NCI-H1436 (cell line): ENCODE measurements at places on chromosomes 7 and 10.

DNA sequence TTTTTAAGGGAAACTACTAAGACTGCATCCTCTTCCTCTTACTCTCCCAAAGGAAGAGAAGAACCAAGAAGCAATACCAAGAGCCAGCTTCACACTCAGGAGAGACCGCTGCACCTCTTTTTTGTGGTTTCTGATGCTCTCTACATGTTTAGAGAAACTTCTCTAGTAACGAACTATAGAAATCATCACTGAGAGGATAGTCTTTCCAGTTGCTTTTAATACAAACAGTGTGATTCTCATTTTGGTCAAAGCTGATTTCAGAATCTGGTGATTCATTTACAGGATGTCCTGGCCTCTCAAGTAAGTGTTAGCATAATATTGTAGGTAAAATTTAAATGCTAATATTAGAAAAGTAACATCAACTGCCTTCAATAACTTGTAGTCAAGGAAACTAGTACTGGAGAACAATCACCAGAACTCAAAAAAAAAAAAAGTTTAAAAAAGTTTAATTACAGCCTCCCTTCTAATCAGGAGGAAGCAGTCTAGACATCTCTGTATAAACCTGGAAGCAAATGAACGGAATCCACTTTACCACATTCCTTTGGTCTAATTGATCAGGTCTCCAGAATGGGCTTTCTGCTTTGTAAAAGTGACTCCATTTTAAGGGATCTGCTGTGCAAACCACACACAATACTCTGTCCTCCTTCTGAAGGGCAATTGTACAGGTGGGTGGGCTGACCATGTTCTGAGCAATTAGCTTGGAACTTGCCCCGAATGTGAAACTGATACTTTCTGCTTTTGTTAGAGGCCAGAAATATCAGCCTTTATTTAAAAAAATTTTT, 3.0 kb downstream of the LAMB1 start:
- DNase-seq = no peak

DNA sequence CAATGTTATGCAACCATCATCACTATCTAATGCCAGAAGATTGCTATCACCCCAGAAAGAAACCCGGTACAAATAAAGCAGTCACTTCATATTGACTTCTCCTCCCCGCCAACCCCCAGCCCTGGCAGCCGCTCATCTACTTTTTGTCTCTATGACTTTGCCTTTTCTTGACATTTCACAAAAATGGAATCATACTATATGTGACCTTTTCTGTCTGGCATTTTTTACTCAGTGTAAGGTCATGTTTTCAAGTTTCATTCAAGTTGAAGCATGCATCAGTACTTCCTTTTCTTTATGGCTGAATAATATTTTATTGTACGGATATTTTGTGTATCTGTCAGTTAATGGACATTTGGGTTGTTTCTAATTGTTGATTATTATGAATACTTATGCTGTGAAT, 28.1 kb downstream of the FHIP2A start:
- no peak for DNase-seq

GRCh38 chr10:69577268-69578232, 4.3 kb upstream of the NEUROG3 start:
- DNase-seq = no peak

DNA sequence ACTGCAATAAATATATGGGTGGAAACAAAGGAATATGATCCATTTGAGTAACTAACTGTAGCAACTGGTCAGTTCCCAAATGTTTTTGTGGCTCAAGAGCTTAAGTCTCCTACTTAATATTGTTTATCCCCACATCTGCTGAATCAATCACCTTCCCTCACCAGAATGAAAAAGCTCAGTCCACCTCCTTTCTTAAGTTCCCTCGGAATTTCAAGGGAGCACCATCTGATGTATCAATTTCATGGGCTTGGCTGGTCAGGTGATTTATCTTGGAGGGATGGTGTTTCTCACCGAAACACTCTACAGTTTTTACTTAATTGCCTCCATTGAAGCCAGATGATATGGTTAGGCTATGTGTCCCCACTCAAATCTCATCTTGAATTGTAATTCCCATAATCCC, 176.6 kb downstream of the SEMA3E start:
- DNase-seq = no peak

DNA sequence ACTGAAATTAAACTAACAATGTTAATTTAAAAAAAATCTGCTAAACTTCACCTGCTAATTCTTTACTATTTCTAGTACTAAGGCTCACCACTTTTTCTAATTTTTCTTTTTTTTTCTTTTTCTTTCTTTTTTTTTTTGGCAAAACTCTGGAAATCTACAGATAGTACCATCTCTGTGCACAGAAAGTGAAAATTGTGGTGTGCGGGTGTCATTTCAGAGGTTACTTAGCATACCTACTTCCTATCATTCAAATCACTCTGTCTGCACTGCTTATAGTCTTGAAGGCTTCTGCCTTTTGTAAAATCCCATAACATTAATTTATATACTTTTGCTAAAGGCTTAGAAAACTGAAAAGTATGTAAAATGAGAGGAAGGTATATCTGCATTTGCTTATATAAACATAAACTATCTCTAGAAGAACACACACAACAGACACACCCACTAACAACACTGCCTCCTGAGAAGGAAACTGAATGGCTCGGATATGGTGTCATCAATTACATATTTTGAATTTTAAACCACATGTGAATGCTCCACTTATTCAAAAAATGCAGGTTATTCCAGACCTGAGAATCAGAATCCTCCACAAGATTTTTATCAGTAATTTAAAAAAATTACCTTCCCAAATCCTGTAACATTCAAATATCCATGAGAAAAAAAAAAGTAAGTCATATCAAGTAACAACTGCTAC, 229.5 kb downstream of the PARD3 start:
- no peak for DNase-seq

- DNase-seq = no peak
Observed at GRCh38 chr10:49609006-49609282, 1.2 kb upstream of the SLC18A3 start.

DNA sequence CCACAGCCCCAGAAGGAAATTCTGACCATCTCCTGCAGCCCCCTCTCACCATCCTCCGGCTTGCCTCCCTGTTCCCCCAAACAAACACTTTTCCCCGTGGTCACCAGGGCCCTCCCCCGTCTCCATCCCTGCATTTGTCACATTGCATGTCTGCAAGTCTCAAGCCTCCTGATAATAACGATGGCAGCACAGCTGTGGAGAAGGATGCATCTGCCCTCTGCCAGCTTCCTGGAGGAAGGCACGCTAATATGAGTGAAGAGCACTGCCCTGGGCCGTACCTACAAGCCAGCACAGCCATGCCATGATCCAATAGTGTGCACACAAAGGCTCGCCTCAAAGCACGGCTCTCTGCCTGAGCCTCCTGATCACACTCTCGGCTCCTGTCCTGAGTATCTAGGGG, 98.5 kb downstream of the SLIT1 start:
- no peak for DNase-seq

DNA sequence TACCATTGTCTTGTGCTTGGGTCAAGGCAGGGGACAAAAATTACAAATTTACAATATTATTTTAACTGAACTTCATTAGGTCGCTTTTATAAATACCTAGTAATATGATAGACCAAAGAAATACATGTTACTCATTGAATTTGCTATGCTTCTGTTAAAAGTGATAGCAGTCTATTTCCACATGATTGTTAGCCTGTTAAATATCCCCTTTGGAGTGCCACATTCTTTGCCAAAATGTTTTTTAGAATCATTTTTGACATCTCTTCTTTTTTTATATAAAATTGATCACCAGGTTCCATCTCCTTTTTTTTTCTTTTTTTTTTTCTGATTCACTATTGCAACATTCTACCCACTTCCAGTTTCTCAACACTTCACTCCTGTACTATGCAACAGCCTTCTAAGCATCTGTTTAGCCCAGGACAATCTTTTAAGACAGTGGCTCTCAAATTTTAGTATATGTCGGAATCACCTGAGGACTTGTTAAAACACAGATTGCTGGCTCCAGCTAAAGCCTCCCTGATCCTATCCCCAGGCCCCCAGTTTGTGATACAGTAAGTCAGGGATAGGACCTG, 16.4 kb upstream of the NDUFA5 start:
- no peak for DNase-seq

DNA sequence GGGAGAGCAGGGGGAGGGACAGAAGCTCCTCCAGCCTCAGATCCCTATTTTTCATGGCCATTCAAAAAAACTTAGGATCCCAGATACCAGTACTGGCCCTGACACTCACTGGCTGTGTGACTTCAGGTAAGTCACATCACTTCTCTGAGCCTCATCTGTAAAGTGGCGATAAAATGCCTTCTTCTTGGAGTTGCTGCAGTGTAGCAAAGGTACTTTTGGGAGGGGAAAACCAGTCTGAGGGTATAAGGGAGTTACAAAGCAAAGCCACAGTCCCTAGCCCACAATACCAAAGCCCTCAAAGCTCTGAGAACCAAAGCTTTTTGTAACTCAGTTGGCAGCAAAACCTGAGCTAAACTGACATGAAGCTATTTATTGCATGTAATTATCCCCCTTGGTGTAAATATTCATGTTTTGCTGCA, 43.4 kb upstream of the COL13A1 start:
- no peak for DNase-seq

- no peak for DNase-seq
Observed at GRCh38 chr7:93941945-93942344, 20.4 kb downstream of the GNG11 start.

DNA sequence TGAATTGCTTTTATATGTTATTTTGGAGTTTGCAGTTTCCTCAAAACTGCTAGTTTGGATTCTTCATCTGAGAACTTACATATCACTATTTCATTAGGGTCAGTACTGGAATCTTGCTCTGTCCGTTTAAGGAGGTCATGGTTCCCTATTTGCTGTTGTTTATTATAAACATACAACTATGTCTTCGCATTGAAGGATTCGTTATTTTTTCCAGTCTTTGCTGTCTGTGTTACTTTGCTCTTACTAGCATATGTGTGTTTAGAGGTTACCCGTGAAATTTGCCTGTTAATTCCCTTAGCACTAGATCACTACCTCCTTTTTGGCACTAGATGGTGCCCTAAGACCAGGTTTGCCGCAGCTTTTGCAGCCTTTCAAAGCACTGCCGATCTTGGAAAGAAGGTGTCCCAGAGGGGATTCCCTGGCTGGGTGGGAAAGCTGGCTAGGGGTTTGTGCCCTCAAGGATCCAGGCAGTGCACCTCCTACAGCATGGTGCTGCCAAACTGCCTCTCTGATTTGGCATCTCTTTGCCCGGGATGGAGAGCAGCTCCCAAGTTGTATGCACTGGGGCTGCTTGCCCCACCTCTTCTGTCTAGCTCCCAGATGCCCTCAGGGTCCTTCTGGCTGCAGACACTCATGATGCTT, 103.1 kb upstream of the APBB1IP start:
- peak; percentile 52 for DNase-seq

DNA sequence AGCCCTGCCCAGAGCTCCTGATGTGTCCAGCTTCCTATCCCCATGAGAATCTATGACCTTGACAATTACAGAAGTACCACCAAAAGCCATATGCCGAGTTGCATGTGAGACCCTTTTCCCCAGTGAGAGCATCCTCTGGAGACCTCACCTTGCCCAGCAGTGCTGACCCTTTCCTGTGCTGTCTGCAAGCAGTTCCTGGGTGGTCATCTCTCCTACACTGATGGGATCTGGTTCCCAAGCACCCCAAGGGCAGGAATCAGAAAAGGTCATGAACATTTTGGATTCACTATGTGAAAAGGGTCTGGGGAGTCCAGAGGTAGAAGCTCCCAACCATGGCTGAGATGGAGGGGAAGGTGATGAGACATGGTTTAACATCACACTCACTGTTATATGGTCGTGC, 18.2 kb downstream of the SFTPD start:
- no peak for DNase-seq

- no peak for DNase-seq
Observed at GRCh38 chr10:30505543-30506298, 71.7 kb downstream of the MAP3K8 start.

DNA sequence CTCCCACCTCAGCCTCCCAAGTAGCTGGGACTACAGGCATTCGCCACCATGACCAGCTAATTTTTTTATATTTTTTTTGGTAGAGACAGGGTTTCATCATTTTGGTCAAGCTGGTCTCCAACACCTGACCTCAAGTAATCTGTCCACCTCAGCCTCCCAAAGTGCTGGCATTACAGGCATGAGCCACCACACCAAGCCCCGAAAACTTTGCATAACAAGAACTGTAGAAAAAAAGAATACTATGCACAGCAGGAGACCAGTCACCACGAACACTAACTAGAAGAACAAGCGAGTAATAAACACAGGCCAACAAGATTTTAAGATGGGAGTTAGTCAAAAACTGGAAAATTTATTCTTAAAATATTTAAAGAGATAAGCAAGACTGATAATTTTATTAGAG, 447.0 kb downstream of the ETV1 start:
- no peak for DNase-seq

DNA sequence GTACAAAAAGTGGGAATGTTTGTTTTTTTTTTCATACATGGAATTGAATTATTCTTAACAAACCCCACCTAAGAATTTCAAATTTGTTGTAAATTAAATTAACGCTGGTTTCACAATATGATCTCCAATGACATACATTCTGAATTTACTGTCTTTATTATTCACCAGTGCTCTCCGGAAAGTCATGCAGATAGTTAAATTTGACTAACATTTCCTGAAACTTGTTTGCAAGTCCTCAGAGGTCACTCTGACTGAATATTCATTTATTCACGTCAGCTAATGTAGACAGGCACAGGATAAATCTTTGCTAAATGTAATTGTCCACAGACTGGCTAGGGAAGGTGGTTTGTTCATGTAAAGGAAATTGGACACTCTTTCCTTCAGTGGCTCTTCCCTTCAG, 730.4 kb downstream of the PHTF2 start:
- DNase-seq = no peak
